ENCODE measurements at places on chromosomes 6 and 20.

DNA sequence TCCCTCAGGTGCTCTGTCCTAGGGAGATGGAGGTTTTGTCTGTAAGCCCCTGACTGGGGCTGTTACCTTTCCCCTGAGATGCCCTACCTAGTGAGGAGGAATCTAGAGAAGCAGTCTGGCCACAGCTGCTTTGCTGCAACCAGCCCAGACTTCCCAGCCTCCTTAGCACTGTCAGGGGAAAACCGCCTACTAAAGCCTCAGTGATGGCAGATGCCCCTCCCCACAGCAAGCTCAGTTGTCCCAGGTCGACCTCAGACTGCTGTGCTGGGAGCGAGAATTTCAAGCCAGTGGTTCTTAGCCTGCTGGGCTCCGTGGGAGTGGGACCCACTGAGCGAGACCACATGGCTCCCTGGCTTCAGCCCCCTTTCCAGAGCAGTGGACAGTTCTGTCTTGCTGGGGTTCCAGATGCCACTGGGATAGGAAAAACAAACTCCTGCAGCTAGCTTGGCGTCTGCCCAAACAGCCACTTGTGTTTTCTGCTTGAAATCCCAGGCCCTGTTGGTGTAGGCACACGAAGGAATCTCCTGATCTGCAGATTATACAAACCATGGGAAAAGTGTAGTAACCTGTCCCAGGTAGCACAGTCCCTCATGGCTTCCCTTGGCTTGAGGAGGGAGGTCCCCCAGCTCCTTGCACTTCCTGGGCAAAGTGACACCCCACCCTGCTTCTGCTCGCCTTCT, 146.4 kb upstream of the PROKR2 start:
- H3K36me3 ChIP-seq = no peaks in the 10 kb centered on the region
- no peak overlapping the region for H3K27ac ChIP-seq
- no peak overlapping the region for H3K4me3 ChIP-seq
- H3K27me3 ChIP-seq = no peaks in the 10 kb centered on the region
- no peaks in the 10 kb centered on the region for H3K4me1 ChIP-seq

GRCh38 chr6:130529569-130530149, 163.8 kb downstream of the TMEM200A start:
- no peak overlapping the region for H3K4me3 ChIP-seq
- H3K4me1 ChIP-seq = no peaks in the 10 kb centered on the region
- H3K27ac ChIP-seq = no peak overlapping the region
- H3K36me3 ChIP-seq = no peaks in the 10 kb centered on the region

DNA sequence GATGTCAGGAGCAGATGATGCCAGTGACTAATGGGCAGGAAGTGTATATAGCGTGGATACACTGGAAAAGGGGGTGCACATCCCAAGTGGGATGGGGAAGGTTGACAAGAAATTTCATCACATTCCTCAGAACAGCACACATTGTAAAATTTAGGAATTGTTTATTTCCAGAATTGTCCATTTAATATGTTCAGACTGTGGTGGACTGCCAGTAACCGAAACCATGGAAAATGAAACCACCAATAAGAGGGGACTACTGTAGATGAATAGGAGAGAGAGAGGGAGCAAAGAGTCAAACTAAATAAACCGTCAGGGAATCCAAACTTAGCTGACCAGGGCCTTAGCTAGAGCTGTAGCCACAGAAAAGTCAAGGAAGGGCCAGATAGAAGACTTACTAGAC, 164.4 kb upstream of the PRDM1 start:
- H3K27me3 ChIP-seq = no peaks in the 10 kb centered on the region
- no peaks in the 10 kb centered on the region for H3K4me1 ChIP-seq
- no peak overlapping the region for H3K27ac ChIP-seq
- H3K4me3 ChIP-seq = no peak overlapping the region
- H3K36me3 ChIP-seq = no peaks in the 10 kb centered on the region
- DNase-seq = no peak

GRCh38 chr6:132768051-132768517, 10.4 kb upstream of the VNN2 start:
- DNase-seq = peak; percentile 90
- H3K4me3 ChIP-seq = peak overlapping the region; percentile 73
- no peaks in the 10 kb centered on the region for H3K4me1 ChIP-seq
- H3K27me3 ChIP-seq = no peaks in the 10 kb centered on the region

DNA sequence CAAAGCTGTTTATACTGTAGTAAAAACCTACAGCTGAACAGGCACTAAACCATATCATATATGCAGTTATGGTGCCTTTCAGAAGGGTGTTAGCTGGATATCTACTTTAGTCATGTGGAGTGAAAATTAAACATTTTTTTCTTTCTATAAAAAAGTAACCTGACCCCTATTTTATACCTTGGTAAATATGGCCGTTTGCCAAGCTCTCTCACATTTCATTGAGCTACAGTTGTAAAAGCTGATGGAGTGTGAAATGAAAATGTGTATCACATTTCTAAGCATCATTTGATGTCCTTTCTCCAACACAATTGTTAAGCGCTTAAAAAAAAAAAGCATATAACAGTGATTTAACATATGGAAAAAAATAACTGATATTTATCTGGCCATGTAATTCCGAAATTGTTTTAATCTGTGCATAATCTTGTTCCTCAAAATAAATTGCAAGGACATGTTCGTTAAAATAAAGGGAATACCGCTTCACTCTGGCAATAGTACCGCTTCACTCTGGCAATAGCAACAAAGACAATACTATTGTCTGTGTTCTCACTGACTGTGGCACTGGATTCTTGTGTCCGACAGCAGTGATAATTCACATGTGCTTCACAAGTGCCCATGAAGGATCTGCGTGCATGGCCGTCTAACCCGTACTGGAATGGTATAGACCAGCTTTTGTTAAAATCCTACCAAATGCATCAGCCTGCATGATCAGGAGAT, 391.8 kb upstream of the SOX4 start:
- no peak overlapping the region for H3K4me3 ChIP-seq
- peaks cover 5% of the 10 kb centered on the region for H3K36me3 ChIP-seq
- H3K27me3 ChIP-seq = no peaks in the 10 kb centered on the region
- no peak for DNase-seq

DNA sequence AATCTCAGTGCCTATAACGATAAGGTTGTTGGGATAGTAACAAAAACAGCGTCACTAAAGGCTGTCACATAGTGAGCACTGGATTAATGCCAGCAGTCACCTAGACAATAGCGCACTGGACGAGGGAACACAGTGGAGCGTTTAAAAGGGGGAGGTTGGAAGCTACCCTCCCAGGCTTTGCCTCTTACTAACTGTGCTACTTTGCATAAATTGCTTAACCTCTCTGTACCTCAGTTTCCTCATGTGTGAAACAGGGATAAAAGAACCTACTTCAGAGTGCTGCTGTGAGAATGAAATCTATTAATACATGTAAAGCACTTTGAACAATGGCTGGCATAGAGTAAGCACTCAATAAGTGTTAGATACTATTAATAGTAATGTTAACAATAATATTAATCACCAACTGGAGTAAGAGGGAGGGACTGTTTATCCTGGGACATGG, 10.5 kb downstream of the BCL2L1 start:
- DNase-seq = no peak
- peak overlapping the region; percentile 4 for H3K27ac ChIP-seq
- peaks cover 31% of the 10 kb centered on the region for H3K4me1 ChIP-seq
- H3K36me3 ChIP-seq = peaks cover 38% of the 10 kb centered on the region
- no peaks in the 10 kb centered on the region for H3K27me3 ChIP-seq

GRCh38 chr6:113432521-113433334, 424.4 kb upstream of the MARCKS start:
- no peak overlapping the region for H3K27ac ChIP-seq
- no peak overlapping the region for H3K4me3 ChIP-seq
- H3K36me3 ChIP-seq = no peaks in the 10 kb centered on the region
- DNase-seq = no peak
- no peaks in the 10 kb centered on the region for H3K27me3 ChIP-seq
- H3K4me1 ChIP-seq = peaks cover 5% of the 10 kb centered on the region

DNA sequence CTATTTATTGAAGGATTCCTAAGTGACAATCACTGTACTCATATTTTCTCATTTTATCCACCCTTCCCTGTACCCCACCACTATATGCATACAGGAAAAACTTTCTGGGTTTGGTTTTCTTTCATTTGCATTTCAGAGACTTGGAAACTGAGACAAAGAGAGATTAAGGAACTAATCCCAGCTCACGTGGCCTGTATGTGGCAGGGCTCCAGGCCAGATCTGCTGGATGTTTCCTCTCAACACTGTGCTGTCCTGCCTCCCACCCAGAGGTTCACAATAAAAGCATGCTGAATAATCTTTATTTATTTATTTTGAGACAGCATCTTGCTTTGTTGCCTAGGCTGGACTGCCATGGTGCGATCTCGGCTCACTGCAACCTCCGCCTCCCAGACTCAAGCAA, 50.2 kb downstream of the CEP162 start:
- H3K27me3 ChIP-seq = no peaks in the 10 kb centered on the region
- H3K27ac ChIP-seq = no peak overlapping the region
- H3K36me3 ChIP-seq = peaks cover 7% of the 10 kb centered on the region

DNA sequence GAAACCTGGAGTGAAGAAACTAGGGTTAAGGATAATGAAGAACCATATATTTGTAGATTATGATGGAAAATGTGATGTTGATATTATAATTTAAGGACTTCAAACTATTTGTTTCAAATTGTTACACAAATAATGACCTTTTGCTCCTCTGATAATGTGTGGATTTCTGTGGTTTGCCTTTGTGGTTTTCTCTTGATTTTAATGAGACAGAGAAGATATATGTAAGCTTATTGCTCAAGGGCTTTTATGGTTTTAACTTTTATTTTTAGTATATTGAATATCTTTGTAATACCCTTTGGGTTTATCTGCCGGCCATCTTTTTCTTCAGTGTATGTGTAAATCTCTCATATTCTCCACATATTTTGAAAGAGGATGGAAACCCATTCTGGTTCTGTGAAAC, 362.3 kb downstream of the RIMS1 start:
- no peak overlapping the region for H3K4me3 ChIP-seq
- H3K4me1 ChIP-seq = peaks cover 10% of the 10 kb centered on the region
- H3K36me3 ChIP-seq = no peaks in the 10 kb centered on the region
- no peaks in the 10 kb centered on the region for H3K27me3 ChIP-seq
- no peak overlapping the region for H3K27ac ChIP-seq

DNA sequence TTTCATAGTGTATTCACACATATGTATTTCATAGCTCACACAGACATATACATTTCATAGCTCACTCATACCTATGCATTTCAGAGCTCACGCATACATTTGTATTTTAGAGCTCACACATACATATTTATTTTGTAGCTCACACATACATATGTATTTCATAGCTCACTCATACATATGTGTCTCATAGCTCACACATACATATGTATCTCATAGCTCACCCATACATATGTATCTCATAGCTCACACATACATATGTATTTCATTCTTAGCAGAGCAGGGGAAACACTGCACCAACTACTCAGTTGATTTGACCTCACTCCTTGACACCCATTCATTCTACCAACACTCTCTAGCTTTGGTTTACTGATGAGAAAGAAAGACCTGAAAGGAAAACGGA, 713.6 kb downstream of the QKI start:
- H3K36me3 ChIP-seq = no peaks in the 10 kb centered on the region
- no peaks in the 10 kb centered on the region for H3K27me3 ChIP-seq
- no peak overlapping the region for H3K27ac ChIP-seq

DNA sequence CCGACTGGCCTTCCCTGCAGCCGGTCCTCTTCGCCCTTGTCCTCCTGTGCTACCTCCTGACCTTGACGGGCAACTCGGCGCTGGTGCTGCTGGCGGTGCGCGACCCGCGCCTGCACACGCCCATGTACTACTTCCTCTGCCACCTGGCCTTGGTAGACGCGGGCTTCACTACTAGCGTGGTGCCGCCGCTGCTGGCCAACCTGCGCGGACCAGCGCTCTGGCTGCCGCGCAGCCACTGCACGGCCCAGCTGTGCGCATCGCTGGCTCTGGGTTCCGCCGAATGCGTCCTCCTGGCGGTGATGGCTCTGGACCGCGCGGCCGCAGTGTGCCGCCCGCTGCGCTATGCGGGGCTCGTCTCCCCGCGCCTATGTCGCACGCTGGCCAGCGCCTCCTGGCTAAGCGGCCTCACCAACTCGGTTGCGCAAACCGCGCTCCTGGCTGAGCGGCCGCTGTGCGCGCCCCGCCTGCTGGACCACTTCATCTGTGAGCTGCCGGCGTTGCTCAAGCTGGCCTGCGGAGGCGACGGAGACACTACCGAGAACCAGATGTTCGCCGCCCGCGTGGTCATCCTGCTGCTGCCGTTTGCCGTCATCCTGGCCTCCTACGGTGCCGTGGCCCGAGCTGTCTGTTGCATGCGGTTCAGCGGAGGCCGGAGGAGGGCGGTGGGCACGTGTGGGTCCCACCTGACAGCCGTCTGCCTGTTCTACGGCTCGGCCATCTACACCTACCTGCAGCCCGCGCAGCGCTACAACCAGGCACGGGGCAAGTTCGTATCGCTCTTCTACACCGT, 6.1 kb downstream of the UBD start:
- no peaks in the 10 kb centered on the region for H3K36me3 ChIP-seq
- H3K27me3 ChIP-seq = peaks cover 76% of the 10 kb centered on the region
- H3K4me1 ChIP-seq = no peaks in the 10 kb centered on the region
- H3K4me3 ChIP-seq = peak overlapping the region; percentile 70
- H3K27ac ChIP-seq = no peak overlapping the region

DNA sequence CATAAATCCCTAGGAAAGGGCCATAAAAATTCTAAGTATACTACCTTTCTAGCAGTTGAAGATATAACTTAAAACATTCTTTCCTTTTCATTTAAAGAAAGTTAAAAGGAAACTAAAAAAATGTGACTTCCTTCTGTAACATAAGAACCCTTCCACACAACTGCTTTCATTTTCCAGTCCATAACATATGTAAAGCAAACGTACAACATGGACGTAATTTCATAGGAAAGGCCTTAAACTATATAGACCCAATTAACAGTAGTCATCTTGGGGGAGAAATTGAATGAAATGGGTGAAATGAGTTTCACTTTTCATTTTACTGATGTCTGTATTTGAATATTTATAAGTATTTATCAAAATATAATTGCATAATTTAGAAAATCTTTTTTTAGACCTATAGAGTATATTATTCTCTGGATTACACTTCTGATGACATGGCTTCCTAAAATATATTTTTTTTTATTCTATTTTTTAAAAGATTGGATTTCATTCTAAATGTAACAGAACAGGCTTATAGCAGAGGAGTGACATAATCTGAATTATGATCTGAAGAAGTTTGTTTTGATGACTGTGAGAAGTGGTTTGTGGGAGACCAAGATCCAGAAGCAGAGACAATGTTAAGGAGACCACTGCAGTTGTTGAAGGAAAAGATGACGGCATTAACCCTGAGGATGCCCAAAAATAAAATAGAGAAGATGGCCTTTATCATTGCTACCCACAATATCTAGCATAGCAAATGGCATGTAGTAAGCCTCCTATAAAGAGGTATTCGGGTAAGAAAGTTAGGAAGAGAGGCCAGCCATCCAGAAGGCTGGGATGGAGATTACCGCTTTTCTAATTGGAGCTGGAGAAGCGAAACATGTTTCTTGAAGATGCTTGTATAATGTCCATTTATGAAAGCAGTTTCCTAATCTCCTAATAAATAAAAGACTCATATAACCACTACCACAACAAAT, 260.4 kb downstream of the PTPRK start:
- no peaks in the 10 kb centered on the region for H3K36me3 ChIP-seq
- no peaks in the 10 kb centered on the region for H3K27me3 ChIP-seq
- no peak for DNase-seq
- no peak overlapping the region for H3K27ac ChIP-seq
- no peaks in the 10 kb centered on the region for H3K4me1 ChIP-seq
